ENCODE measurements at places on chromosomes 7 and 10. TPM values are rescaled to one million over a fixed set of nuclear protein-coding genes. Genes with fewer than 3 reads are reported as not detected.

HDAC9 gene
- total RNA-seq = 39.9 TPM

HOXA5 gene
- 1.2 TPM for total RNA-seq

COMTD1 gene
- 3.7 TPM for total RNA-seq

SPDYE16 gene
- not detected for total RNA-seq

EEPD1 gene
- total RNA-seq = 3.8 TPM

SLC26A3 gene
- not detected for total RNA-seq

RSPH10B gene
- total RNA-seq = 0.63 TPM

EMX2 gene
- not detected for total RNA-seq

Data from smooth muscle cell of the pulmonary artery (primary cell).